ENCODE measurements at places on chromosomes 12 and 14.

DNA sequence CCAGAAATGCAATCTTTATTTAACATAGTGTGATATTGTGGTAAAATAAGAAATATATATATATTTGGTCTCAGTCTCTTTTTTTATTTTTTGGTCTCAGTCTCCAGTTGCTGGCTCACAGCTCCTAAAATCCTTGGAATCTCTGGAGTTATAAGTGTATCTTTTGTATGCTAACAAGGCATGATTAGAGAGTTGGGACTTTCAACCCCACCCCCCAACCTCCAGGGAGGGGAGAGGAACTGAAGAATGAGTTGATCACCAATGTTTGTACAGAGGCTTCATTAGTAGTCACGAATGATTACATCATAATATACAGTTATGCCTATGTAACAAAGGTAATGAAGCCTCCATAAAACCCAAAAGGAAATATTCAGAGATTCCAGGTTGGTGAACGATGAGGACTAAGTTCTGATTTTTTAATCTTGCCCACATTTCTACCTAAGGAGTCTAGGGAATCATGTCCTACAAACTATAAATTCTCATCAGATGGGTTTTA lies 22.8 kb upstream of the LALBA start:
- DNase-seq: no peak

DNA sequence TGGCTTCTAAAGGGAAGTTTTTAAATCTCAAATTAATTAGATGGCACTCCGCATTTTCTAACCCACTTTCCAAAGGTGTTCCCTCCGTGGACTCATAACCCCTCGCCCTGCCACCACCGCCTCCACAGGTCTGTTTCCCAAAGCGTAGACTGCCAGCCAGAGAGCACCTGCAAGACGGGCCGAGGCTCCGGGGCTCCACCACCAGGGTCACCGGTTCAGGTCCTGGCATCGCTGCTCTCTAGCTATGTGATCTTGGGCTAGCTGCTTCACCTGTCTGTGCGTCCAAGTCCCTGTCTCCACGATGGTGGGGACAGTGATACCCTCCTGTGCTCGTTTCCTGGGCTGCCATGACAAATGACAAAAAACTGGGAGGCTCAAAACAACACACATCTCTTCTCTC lies 11.5 kb downstream of the RIMBP2 start:
- no peak for DNase-seq

DNA sequence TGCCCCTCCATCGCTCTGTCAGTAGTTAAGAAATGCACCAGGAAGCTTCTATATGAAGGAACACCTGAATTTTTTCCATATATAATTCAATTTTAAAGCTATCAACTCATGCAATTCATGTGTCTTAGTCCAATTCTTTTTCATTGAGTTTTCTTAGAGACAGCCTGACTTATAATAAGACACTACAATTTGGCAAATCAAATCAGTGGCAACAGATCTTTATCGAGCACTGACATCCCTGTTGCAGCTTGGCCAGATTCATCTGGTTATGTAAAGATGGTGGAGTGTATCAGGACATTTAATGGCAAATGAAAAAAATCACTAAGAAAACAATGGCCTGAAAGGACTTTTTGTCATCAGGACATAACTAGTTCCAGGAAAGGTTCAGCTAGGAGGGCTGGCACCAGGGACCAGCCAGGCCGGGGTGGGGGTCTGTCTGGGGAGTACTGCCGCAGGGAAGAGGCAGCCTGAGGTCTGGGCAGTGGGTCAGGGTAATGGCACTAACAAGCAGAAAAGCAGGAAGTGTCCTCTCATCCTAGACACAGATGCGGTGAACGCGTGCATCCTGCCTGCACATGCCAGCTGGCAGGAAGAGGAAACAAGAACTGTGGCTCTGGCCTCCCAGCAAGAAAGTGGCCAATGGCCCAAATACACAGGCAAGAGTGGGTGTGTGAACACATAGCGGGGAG lies 100.5 kb upstream of the LMNTD1 start:
- DNase-seq: no peak

DNA sequence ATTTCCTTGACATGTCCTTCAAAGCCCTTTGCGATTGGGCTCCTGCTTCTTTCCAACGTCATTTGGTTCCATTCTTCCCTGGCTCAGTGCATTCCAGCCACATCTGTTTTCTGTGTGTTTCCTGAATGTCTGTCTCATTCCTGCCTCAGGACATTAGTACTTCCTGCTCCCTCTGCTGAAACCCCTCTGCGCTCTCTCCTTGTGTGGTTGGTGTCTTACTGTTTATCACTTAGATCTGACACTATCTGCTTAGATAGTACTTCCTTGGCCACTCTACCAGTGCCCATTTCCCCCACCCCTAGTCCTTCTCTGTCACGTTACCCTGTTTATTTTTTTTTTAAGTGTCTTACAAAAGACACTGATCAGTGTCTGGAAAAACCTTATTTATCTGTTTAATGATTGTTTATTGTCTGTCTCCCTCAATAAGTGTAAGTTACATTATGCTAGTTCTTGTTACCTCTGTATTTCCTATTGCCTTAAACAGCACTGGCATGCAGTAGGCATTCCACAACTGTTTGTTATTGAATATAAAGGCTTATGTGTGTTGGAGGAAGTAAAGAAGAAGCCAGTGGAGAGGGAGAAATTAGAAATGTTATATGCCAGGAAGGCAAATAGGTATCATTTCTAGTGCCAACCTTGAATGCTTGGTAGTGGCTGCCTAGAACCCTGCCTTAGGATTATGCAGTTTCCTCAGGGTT lies 21.5 kb downstream of the DYRK2 start:
- no peak for DNase-seq

GRCh38 chr12:1929985-1930802 lies 11.7 kb upstream of the CACNA2D4 start:
- no peak for DNase-seq

GRCh38 chr12:109236257-109236656 lies 72.8 kb downstream of the FOXN4 start:
- no peak for DNase-seq

GRCh38 chr14:93884950-93885349 lies 42.2 kb upstream of the FAM181A start:
- DNase-seq: no peak

DNA sequence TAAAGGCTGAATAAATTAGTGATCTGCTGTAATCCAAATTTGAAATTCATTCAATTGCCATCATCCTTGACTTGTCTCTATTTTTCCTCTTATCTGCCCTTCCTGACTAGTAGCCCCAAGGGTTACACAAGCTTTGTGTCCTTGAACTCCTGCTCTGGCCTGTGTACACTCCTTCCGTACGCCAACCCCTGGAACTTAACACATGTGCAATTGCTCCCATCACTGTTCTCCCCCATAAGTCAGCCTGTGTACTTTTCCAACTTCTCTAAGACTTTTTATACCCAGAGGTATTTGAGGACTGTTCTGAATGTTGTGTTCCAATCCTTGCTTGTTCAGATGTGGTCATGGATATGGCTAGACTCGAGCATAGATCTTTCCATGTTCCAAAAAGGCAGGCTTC lies 171.1 kb upstream of the G2E3 start:
- DNase-seq: no peak

DNA sequence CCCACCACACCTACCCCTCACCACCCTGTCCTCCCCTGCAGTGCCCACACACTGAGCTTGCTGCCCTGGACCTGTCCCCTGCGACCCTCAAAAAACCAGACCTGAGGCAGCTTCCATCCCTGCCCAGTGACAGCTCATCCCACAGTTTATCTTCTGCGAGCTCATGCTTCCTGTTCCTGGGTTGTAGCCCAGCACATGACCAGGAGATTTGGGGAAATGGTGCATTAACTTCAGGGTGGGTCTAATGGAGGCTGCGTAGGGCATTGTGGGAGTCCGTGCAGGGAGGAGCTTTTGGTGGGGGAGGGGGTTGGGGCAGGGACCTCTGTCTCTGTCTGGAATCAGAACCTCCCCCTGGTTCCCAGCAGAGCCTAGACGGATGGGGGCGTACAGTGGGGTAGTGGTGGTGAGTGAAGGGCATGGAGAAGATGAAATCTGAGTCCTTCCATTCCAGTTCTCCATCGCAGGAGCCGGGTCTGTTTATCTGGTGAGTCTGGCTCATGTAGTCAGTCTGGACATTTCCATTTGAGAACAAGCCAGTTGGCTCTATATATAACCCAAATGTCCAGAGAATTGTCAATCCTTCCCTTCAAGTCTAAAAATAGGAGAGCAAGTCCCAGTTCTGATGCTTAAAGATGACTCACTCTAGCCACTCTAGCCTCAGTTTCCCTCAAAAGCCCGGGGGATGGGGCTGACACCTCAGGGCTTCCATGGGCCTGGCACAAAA lies 270.9 kb downstream of the CACNA1C start:
- no peak for DNase-seq
